ENCODE measurements at places on chromosomes 2 and 18. TPM values are rescaled to one million over a fixed set of nuclear protein-coding genes. Genes with fewer than 3 reads are reported as not detected.

- DNase-seq: no peak
These were observed 18.6 kb upstream of the NARS1 start for GRCh38 chr18:57640236-57640635.

- DNase-seq: no peak
These were observed 529.7 kb downstream of the FBXO15 start for GRCh38 chr18:73617981-73618380.

- DNase-seq: no peak
These were observed 480.8 kb downstream of the XIRP2 start for GRCh38 chr2:167369083-167369482.

ZNF396 gene
- 6.2 TPM for polyA plus RNA-seq

DNA sequence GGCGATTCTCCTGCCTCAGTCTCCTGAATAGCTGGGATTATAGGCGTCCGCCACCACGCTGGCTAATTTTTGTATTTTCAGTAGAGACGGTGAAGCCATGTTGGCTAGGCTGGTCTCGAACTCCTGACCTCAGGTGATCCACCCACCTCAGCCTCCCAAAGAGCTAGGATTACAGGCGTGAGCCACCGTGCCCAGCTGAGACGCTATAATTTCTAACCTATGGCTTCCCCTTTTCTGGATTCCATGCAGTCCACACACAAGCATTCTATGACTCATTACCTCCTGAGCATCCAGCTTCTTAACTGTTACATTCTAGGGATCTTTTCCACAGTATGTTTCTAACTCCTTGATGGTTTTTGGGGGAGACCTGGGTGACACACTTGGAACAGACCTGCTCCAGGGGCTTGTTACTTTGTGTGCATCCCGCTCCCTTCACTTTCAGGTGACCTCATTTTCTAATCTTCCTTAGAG lies 11.8 kb upstream of the KCMF1 start:
- DNase-seq: no peak

DNA sequence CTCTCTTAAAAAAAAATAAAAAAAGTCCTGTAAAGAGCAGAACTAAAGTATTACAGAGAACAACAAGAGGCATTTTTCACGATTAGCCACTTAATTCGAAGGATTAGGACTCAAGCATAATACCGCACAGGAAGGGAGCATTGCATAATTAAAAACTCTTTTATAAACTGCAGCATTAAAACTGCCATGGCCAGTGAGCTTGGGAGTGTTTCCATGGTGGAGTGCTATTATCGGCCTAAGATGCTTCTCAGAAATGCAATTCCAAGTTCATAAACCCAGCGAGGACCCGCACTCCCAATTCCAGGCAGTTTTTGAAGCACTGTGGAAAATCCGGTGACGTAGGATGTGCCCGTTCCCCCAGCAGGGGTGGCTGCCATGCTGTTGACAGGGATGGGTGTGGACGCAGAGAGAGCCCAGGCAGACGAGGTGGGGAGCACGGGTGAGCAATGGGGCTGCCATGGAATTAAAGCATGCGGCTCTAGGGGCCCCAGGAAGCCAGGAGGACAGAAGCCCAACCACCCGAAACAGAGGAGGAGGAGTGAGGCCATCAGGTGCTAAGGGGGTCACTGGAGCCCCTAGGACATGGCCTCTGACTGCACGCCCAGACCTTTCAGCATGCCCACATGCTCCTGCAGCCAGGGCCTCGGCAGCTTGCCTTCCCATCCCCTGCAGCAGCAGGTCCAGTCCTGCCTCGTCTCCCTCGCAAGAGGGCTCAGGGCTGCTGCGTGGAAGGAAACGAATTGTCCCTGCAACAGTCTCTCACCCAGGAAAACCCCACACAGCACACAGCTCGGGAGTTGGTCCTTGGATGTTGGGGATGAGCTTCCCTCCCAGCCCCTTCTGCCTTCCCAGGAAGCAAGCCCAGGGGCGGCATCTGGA lies 233.4 kb downstream of the NDUFA10 start:
- DNase-seq: no peak

DNA sequence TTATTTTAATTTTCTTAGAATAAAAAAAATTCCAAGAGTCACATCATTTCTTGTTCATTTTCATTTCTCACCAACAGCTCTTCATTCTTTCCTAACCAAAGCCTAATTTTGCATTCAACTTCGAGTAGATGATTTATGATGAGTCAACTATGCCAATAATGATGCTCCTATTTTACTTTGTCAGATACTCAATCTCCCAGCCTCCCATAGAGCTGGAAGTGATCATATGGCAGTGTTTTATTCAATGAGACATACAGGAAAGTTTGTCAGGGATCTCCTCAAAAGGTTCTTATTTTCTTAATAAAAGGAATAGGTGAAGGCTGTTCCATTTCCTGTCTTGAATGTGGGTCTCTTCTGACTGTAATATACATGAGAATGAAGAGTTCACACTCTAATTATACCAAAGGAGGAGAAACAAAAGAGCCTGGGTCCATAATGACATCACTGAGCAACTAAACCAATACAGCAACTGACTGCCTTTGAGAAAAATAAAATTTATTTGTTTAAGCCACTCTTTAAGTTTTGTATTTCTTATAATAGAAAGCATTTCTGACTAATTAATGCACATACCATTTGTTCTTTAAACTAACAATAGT lies 231.2 kb upstream of the CYP26B1 start:
- no peak for DNase-seq

ANKRD62 gene
- not detected for polyA plus RNA-seq

EGR4 gene
- polyA plus RNA-seq: not detected

- DNase-seq: no peak
These were observed 16.2 kb upstream of the CXCR4 start for GRCh38 chr2:136134126-136134525.

Measured in left renal cortex interstitium (tissue), 4 donors.